ENCODE measurements at places on chromosomes 3 and 15.

GRCh38 chr15:77525400-77525811 lies 104.7 kb downstream of the HMG20A start:
- peak; percentile 16 for DNase-seq

- DNase-seq: no peak
These were observed 53.4 kb upstream of the CD200R1L start for GRCh38 chr3:112900113-112900512.

- no peak for DNase-seq
These were observed 5.7 kb downstream of the NMNAT3 start for GRCh38 chr3:139671863-139672646.

DNA sequence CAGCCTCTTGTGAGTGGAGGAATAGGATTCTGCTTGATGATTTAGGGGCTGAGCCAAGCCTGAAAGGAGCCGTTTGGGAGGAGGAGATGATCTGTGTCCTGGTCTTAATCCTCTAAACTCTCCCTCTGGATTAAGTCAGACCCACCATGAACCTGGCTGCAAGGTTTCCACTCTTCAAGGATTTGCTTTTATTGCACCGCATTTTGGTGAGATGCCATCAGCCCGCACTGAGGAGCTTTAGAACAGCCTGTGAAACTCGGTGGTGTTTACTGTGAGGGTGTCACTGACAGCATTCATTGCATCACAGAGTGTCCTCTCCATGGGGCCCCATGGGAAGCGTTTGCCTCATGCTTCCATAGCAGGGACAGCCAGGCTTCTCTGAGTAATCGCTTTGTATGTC lies 59.2 kb downstream of the EPHB1 start:
- no peak for DNase-seq

GRCh38 chr3:141949399-141949798 lies 73.0 kb downstream of the ATP1B3 start:
- DNase-seq: no peak

- DNase-seq: no peak
These were observed 50.0 kb upstream of the FMN1 start for GRCh38 chr15:33244471-33244870.

GRCh38 chr15:29057856-29058255 lies 172.1 kb downstream of the APBA2 start:
- no peak for DNase-seq

DNA sequence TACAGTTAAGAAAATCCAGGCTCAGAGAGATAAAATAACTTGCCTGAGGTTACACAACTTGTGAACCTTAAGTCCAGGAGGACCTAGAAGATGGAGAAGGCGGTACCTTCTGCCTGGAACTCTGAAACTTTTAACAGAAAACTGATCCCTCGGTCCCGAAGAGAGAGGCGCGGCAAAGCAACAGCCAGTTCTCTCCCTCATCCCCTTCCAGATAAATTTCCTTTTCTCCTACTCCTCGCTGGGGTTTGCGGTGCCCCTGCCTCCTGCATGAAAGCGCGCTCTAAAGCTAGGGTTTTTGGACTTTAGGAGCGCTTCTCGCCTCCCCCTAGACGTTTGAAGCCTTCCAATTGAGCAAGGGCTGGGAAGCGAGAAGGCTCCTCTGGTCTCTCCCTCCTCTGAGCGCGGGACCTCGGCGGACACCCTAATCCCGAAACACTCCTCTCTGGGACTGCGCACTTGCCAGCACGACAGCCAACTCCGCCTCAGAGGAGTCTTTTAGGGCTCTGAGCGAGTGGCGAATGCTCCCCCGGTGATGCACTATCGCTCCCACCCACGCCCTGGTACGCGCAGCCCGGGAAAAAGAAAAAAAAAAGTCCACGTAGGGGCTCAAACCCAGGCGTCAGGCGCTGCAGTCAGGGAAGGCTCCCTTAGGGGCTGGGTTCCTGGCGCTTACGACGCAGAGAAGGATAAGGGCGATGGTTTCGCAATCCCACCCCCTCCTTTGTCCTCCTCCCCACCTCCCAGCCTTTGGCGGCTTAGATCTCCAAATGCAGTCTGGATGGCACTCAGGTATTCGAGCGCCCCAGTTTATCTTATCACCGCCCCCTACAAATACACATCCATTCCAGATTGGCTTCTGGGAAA lies 7.9 kb upstream of the EOMES start:
- DNase-seq: no peak

- no peak for DNase-seq
These were observed 58.9 kb downstream of the SNRK start for GRCh38 chr3:43345246-43345645.

DNA sequence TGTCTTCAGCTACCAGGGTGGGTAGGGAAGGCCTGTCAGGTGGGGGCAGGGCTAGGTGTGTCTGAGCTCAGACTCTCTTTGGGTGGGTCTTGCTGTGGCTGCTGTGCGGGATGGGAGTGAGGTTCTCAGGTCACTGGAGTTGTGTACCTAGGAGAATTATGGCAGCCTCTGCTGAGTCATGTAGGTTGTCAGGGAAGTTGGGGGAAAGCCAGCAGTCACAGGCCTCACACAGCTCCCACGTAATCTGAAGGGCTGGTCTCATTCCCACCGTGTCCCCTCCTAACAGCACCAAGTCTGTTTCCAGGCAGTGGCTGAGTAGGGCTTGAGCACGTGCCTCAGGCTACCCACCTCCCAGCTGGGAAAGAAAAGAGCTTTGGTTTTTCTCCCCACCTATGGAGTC lies 67.0 kb downstream of the CHCHD4 start:
- no peak for DNase-seq

DNA sequence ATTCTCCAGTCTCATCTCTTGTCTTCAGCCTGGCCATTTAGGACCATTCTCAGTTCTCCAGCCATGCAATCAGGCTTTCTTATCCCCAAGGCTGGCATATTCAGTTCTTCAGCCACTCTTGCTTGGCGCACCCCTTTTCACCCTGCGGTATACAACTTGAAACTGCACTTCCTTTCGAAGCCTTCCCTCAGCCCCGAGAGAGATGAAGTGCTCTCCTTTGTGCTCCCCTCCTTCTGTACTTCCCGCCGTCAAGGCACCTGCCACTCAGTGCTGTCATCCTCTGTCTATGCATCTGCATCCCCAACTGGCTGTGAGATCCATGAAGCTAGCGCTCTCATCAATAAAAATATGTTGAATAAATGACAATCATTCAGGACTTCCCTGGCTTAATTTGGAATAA lies 45.7 kb downstream of the MORC1 start:
- no peak for DNase-seq

DNA sequence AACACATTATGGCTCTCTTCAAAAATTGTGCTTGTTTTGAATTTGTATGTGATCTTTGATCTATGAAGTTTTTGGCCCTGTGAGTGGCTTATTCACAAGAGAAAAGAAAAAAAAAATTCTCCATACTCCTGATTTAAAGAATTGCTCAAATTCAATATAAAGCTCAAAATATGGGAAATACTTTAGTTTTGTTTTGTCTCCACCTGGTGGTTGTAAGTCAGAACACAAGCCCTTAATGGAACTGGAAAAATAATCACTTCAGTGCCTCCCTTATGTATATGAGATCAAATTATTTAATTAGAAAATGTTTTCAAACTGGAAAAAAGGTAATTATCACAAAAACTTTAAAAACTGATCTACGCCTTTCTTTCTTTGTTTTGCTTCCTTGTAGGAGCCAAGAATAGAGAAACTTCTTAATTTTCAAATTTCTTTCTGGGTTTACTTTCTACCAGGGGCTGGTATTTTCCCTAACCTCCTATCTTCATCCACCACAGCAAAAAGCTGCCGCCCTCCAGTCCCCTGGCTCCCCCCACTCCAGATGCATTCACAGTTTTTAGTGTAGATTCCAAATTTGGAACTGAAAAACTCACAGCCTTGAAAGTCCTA lies 50.6 kb downstream of the SERP1 start:
- DNase-seq: peak; percentile 62

GRCh38 chr15:52261498-52262242 lies 33.9 kb downstream of the MYO5C start:
- peak; percentile 87 for DNase-seq

- DNase-seq: no peak
These were observed 50.4 kb downstream of the RFTN1 start for GRCh38 chr3:16463119-16463518.

- DNase-seq: no peak
These were observed 424.6 kb upstream of the SEMA6D start for GRCh38 chr15:47292638-47293190.

DNA sequence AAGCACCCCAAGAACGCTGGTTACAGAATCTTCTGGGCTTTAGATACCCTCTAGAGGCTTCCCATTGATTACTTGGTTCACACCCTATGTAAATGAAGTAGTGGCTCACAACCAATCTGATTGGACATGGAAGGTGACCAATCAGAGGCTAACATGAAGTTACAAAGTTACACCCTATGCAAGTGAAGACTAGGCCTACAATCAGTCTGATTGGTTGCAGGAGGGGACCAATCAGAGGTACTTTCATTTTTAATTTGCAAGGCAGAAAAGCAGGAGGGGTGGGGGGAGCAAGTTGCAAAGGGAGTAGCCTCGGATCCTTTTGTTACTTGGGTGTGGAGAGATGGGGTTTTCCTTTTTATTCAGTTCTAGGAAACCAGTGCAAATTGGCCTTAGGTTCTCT lies 11.1 kb upstream of the RTP2 start:
- DNase-seq: peak; percentile 57

DNA sequence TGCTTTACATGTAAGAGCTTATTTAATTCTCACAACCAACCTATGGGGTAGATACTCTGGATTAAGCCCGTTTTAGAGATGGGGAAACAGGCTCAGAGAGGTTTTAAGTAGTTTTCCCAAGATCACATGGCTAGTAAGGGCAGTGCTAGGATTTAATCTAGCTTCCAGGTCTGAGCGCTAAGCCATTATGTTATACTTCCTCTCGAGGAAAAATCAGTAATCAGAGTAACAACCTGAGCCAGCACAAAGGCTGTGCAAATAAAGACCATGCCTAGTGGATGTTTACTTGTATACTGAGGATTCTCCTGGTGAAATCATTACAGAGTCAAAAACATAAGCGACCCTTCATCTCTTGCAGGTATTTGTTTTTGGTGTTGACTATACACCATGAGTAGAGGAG lies 9.0 kb downstream of the FSTL1 start:
- DNase-seq: no peak

GRCh38 chr3:172808969-172809546 lies 58.5 kb downstream of the ECT2 start:
- DNase-seq: peak; percentile 54

DNA sequence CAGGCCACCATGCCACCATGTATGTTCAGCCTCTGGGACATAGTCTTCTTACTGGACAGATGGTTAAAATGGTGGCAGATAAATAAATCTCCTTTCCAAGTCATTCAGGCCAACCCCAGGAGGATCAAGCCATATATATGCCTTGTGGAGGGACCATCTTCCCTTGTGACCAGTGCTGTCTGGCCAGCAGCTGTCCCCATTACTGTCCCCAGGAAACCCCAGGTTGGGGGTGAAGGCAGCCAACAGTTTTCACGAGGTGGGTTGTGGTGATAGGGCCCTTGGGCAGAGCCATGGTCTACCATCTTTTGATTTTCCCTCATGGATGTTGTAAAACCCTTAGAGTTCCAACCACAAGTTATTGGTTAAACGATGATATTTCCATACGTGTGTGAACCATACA lies 48.7 kb upstream of the PCSK6 start:
- DNase-seq: no peak

DNA sequence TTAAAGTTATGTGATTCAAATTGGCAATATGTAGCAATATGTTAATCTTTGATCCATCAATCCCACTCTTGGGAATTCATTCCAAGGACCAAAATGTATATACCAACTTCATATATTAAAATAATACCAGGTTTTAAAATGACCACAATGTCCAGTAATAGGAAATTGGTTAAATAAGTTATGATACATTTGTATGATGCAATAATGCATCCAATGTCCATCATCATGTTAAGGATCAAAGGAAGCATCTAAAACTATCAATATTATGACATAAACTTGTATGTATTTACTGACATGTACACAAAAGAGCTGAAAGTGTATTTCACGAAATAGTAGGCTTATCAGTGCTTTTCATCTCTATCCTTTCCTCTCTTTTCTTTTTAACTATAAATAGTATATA lies 406.0 kb downstream of the RSL24D1 start:
- no peak for DNase-seq

- no peak for DNase-seq
These were observed 253.3 kb downstream of the CLSTN2 start for GRCh38 chr3:140188285-140188684.

DNA sequence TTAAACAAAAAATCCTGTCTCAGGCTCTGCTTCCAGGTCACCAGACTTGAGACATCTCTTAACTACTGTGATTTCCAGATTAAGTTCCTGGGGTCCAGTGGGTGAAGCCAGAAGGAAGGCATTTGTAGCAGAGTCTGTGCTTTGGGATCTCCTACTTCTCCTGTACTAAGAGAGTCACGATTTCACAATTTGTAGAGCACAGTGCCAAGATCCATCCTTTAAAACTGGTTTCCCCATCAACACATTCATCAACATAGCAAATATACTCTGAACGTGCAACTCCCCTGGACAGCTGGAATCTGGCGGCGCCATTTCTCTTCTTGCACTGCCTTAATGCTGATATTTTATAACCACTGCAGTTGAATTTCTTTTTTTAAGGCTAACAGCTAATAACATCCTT lies 33.2 kb downstream of the CDCP1 start:
- peak; percentile 58 for DNase-seq

- no peak for DNase-seq
These were observed 6.1 kb downstream of the RHCG start for GRCh38 chr15:89490081-89490813.

GRCh38 chr15:58383876-58384275 lies 47.9 kb upstream of the LIPC start:
- no peak for DNase-seq

DNA sequence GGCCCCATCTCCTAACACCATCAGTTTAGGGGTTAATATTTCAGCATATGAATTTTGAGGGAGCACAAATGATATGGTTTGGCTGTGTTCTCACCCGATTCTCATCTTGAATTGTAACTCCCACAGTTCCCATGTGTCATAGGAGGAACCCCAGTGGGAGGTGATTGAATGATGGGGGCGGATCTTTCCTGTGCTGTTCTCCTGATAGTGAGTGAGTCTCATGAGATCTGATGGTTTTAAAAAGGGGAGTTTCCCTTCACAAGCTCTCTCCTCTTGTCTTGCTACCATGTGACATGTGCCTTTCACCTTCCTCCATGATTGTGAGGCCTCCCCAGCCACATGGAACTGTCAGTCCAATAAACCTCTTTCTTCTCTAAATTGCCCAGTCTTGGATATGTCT lies 73.8 kb upstream of the TJP1 start:
- no peak for DNase-seq

DNA sequence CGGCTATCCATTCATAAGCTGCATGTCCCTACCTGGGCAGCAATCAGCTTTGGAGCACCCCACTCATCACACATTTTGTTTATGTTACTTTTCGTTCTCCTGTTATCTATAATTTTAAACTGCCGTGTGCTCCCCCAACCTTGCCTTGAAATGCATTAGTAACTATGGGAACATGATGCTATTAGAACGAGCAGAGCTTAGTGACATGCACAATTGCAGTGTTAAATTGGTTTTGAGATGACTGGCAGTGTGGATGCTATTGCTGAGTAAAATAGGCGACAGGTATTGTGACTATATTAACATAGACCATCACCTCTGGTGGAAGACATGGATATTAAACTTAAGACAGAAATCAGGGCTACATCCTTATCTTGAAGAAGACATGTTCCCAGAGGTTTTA lies 191.6 kb downstream of the KCNAB1 start:
- no peak for DNase-seq

- DNase-seq: no peak
These were observed 15.8 kb downstream of the ARIH2 start for GRCh38 chr3:48934333-48934991.
